Mucosa of gallbladder (tissue), 1 donor: ENCODE measurements at places on chromosomes 6 and 20.

DNA sequence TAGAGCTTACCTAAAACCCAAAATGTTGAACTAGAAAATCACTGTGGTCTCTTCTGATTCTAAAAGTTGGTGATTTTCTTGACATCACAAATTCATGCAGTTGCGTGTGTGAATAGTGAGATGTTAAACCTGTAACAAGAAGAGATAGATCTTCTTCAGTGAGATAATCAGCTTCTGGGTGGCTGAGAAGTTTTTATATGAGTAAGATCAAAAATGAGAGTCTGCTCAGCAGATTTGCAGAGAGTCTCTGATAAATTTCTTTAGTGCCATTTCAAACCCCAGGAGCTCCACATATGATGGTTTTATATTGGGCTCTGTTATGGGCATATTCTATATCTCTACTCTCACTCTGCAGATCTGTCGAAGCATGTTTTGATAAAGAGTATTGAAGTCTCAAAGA is 185.4 kb downstream of the ZFAND3 start:
- DNase-seq, result no peak

- DNase-seq, result no peak
Measured at GRCh38 chr20:22542427-22542826, 41.9 kb downstream of the FOXA2 start.

DNA sequence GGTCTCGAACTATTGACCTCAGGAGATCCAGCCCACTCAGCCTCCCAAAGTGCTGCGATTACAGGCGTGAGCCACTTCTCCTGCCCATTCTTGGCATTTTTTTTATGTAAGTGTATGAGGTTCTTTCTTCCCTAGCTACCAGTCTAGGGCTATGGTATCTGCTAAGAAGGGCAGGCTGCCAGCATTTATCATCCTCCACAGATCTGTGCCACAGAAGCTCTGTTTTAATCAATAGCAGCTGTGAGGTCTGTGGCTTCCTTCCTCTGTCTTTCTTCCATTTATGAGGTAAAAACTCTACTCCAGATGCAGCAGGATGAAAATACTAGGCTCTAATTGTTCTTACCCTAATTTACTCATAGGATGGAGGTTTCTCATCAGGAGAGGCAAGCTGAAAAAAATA is 1382.4 kb upstream of the ADGRB3 start:
- DNase-seq, result no peak

GRCh38 chr20:44805979-44806620 is 4.2 kb downstream of the RIMS4 start:
- DNase-seq, result peak; percentile 11

GRCh38 chr6:84218091-84218490 is 9.4 kb downstream of the CEP162 start:
- DNase-seq, result no peak

DNA sequence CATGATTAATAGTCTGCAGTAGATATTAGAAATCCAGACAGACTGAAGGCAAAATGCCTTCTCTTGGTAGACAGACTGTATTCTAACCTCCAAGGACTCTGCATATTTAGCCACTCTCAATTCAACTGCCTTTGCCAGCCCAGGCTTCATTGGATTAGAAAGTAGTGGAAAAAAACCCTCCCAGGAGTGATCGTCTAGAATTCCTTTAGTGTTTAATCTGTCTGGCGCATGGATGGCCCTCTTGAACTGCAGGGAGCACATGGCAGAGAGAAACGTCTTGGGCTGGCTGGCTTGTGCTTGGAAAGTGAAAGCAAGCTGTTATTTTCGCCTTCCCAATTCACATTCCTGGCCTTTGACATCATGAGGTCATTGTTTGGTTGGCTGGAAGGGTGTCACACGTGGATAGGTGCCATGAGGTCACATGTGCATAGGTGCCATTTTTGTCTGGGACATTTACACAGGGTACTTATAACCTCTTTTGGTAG is 30.9 kb upstream of the NEDD9 start:
- DNase-seq, result peak; percentile 66

DNA sequence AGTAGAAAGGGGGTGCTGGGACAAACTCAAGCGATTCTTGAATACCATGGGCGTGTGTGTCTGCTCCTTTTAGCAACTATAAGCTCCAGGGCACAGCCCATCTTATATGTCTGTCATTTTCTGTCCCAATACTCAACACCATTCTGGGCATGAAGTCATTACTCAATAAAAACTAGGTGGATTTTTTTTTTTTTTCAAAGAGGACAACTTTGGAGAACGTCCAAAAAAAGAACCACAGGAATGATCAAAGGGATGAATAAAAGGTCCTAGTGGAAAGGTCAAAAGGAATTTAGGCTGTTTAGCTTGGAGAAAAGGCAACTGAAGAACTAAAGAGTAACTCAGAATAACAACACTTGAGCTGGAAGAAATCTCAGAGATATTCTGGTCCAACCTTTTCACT is 24.4 kb downstream of the UQCC1 start:
- DNase-seq, result no peak

DNA sequence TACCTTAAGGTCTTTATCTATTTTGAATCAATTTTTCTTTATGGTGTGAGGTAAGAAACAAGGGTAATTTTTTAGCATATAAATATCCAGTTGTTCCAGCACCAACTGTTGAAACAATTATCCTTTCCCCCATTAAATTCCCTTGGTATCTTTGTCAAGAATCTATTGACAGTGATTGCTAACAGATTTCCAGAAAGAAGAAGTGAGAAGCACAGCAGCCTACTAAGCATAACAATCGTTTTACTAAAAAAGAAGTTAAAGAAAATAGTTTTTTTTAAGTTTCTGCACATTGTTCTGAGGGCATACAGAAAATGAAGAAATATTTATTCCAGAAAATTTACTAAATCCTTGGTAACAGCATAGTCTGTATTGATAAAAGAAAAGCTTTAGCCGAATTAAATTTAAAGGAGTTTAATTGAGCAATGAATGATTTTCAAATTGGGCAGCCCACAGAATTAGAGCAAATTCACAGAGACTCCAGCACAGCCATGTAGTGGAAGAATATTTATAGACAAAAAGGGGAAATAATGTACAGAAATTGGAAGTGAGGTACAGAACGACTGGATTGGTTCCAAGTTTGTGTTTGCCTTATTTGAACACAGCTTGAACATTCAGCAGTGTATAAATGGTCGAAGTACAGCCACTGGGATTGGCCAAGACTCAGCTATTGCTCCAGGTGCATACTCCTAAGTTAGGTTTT is 97.9 kb upstream of the UST start:
- DNase-seq, result no peak

GRCh38 chr20:50004229-50004628 is 21.4 kb downstream of the SNAI1 start:
- no peak for DNase-seq

DNA sequence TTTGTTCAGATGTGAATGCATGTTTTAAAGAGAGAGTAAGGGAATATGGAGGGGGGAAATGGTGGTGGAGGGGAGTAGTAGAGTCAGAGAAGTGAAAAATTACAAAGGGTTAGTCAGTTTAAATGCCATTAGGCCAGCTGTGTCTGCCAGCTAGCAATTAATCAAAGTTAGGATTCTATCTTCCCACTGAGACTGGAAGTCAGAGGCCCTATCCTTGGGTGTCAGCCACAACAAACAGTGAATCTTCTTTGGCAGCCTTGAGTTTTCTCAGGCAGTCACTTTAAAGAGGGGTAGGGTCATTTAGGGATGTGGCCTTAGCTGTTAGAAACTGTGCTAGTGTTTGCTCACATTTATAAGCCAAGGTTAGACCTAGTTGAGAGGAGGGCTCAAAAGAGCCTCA is 120.5 kb upstream of the BTBD3 start:
- no peak for DNase-seq

GRCh38 chr6:69985180-69985579 is 118.8 kb downstream of the COL19A1 start:
- DNase-seq, result no peak

- DNase-seq, result no peak
Measured at GRCh38 chr20:42613076-42613475, 576.6 kb downstream of the PTPRT start.

GRCh38 chr6:106995640-106996039 is 21.1 kb upstream of the CD24 start:
- no peak for DNase-seq

- no peak for DNase-seq
Measured at GRCh38 chr6:122804962-122805485, 16.0 kb downstream of the SMPDL3A start.
